Activated naive CD4-positive, alpha-beta T cell treated with Interleukin-2 at 50 U/mL for 16 hours (primary cell): ENCODE measurements at places on chromosomes 5 and 9.

- no peak for DNase-seq
Measured at GRCh38 chr9:87499424-87500017, 1.9 kb downstream of the DAPK1 start.

DNA sequence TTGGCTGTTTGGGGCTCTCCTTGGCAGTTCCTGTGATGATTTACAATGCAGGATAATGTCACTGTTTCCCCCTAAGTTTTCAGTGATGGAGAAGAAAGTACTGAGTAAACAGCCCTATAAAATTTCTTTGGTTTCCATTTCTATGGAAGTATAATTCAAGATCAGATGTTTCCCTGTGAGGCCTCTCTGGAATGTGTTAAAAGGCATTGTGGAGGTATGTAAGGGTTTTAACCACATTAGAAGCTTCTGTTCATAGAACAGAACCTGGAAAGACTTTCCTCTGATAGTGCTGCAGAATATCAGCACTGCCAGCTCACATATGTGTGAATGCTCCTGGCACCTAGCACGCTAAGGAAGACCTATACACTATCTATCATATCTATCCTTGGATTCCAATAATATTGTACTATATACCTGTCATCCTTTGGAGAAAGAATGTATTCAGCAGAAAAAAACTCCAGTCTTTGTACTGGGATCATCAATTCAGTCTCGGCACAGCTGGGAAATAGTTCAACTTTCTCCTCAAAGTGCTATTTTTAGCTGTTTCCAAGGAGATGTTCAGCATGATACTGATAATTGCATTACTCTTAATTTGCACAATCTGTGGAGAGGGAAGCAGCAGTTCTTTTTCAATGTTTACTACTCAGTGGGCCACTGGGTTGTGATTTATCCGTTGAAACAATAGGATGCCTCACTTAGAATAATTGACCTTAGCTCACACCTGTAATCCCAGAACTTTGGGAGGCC, 21.9 kb downstream of the TTC1 start:
- DNase-seq, result no peak

DNA sequence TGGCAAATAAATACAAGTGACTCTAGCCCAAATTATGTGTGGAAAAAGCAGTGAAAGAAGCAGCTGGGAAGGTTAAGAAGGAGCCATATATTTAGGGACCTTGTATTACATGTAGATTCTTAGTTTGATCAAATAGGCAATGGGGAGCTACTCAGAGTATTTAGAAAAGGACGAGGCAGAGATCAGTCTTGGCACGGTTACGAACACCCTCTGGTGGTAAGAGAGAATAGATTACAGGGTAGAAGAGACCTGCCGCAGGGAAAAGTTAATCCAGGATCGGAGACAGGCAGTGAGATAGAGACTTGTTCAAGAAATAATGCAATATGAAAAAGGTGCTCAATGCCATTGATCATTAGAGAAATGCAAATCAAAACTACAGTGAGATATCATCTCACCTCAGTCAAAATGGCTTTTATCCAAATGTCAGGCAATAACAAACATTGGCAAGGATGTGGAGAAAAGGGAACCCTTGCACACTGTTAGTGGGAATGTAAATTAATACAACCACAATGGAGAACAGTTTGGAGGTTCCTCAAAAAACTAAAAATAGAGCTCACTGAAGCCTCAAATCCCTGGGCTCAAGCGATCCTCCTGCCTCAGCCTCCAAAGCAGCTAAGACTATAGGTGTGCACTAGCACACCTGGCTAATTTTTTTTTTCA, 12.0 kb downstream of the INIP start:
- no peak for DNase-seq

- no peak for DNase-seq
Measured at GRCh38 chr9:74304598-74304997, 192.5 kb upstream of the RORB start.

- no peak for DNase-seq
Measured at GRCh38 chr9:93100276-93100636, 4.2 kb downstream of the CARD19 start.

DNA sequence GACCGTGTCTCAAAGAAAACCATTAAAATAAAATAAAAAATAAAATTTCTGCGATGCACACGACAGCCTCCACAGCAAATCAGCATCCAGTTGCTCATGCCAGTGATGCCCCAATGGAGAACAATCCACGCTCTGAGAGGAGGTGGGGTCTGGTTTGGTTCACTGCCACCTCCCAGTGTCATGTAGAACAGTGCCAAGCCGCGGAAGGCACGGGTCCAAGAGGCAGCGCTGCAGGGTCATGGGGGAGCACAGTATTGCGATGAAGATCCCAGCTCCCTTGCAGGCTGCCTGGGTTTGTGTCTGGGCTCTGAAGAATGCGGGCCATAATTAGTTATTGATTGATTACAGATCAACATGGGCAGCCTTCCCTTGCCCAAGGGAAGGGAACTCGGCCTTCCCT, 6.1 kb upstream of the CACFD1 start:
- DNase-seq, result no peak

DNA sequence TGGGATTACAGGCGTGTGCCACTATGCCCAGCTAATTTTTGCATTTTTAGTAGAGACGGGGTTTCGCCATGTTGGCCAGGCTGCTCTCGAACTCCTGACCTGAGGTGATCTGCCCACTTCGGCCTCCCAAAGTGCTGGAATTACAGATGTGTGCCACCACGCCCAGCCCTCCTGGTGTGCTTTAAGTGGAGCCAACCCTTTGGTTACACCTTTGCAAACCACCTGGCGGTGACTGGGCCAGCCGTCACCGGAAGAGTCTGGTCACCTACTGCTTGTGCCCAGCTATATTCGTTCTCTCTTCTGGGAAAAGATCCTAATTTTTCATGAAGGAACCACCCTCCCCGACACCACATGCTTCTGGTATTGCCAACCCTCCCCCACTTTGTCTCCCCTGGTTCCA, 35.9 kb downstream of the COL23A1 start:
- DNase-seq, result no peak

GRCh38 chr9:81637276-81637675, 52.1 kb downstream of the TLE1 start:
- no peak for DNase-seq

- DNase-seq, result no peak
Measured at GRCh38 chr9:118330191-118330986, 626.2 kb downstream of the TLR4 start.

- DNase-seq, result no peak
Measured at GRCh38 chr5:137221943-137222342, 277.2 kb downstream of the SPOCK1 start.

DNA sequence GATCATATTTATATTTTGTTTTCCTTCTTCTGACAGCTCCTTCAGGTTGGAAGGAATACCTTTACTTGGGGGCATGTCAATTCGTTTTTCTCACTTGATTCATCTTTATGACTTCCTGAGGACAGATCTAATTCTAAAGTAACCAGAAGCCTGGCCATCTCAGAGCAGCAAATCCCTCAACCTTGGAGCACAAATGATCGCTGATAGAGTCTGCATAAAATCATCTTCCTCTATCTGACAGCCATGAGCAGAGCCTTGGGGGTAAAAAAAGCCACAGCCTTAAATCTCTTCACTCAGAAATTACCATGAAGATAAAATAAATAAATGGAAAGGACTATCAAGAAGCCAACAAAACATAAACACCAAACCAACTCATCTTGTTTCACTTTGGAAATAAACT, 325.8 kb downstream of the PRR16 start:
- DNase-seq, result no peak

DNA sequence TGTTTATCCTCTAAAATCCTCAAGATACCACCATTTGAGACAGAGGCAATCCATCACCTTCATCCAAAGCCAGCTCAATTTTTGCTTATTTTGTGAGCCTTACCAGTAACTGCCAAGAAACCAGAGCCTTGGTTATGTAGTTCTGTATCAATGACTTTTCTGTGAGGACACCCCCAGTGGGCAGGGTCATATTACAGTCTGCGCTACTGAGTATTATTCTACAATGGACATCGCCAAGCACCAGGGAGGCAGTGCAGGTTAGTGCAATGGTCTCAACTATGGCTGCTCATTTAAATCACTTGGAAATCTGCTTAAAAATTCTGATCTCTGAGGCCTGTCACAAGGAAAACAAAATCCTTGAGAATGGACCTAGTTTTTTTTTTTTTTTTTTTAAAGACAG, 90.5 kb upstream of the NIPAL4 start:
- DNase-seq, result no peak

DNA sequence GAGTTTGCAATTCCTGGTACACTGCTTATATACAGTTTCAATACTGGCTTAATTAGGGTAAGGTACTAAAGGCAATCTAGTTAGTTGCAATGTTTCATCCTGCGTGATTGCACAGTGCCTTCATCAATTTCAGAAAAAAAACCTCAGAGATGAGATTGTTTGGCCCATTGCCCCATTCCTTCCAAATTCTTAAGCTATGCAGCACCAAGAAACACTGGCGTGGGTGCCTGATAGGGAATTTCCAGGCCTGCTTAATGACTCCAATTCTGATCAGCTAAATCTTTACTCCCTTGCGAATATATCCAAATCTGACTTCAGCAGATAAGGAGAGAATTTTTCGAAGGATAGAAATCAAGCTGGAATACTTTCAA, 35.9 kb upstream of the GAS1 start:
- DNase-seq, result no peak

GRCh38 chr5:169393907-169394306, 93.0 kb upstream of the SLIT3 start:
- DNase-seq, result no peak

- no peak for DNase-seq
Measured at GRCh38 chr5:172170251-172170701, 17.7 kb downstream of the STK10 start.

DNA sequence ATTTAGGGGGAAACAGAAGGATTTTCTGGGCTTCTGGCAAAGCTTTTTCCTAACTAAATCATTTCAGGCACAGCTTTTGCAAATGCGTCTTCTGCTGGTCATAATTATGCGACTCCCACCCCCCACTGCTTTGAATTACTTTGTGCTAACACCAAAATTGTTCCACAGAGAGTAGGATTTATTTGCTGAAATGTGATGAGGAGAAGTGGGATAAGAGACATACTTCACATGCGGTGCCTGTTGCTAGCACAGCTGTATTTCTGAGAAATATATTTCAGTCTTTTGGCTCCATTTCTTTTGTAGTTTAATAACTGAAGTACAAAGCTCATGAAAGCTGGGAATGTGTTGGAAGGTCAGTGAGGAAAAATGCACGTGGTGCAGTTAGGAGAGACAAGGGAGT, 83.2 kb upstream of the TAS2R1 start:
- DNase-seq, result no peak

DNA sequence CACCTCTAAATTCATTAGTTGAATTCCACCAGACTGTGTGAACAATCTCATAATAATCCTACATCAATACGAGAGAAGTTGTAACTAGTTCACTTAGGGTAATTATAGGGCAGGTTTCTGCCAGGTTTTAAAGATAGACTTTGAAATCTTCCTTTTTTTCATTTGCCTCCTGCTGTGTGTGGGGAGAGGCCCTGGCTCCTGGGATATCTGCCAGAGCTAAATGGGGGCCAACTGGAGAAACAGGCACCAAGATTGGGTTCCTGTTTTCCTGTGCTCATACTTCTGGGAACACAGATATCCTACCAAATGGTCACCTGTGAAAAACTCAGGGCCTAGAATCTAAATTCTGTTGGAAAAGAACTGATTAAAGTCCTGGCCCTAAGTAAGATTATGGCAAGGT, 42.3 kb downstream of the SH3RF2 start:
- no peak for DNase-seq

DNA sequence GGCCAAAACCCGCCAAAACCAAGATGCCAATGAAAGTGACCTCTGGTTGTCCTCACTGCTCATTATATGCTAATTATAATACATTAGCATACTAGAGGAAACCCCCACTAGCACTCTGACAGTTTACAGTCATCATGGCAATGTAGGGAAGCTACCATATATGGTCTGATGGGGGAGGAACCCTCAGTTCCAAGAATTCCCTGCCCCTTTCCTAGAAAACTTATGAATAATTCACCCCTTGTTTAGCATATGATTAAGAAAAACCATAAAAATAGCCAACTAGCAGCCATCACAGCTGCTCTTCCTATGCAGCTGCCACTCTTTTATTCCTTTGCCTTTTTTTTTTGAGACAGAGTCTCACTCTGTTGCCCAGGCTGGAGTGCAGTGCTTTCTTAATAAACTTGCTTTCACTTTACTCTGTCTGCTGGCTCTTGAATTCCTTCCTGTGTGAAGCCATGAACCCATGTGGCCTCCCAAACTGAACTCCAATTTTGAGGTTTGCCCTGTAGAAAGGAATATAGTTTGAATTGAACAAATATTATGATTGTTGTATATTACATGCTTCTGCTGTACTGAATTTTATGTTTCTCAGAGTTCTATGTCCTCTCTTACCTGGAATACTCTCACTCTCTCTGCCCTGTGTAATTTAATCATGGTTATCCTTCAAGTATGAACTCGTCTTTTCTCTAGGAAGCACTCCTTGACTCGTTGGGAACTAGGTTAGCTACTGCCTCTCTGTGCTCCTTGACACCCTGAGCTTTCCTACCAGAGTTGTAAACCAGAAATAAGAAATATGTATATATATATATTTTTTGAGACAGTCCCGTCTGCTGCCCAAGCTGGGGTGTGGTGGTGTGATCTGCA, 59.8 kb downstream of the KIAA1958 start:
- no peak for DNase-seq

GRCh38 chr9:5592231-5592630, 36.7 kb upstream of the RIC1 start:
- DNase-seq, result no peak

DNA sequence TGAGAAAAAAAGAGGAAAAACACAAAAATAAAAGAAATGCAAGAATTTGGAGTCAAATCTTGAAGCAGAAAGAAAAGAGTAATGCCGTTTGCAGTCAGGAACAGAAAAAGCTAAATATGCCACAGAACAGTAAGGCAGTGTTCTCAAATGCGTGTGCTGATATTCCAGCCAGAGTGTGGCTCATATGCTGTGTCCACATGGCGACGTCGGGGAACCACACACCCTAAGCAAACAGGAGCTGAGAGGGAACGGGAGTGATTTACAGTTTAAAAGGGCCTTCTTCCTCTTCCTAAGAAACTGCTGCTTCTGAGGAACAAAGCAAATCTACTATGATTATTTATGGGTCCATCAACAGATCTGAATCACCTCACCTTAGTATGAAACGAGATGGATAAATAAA, 42.7 kb downstream of the DDX31 start:
- DNase-seq, result no peak

GRCh38 chr9:135787776-135788575, 86.0 kb downstream of the KCNT1 start:
- no peak for DNase-seq

DNA sequence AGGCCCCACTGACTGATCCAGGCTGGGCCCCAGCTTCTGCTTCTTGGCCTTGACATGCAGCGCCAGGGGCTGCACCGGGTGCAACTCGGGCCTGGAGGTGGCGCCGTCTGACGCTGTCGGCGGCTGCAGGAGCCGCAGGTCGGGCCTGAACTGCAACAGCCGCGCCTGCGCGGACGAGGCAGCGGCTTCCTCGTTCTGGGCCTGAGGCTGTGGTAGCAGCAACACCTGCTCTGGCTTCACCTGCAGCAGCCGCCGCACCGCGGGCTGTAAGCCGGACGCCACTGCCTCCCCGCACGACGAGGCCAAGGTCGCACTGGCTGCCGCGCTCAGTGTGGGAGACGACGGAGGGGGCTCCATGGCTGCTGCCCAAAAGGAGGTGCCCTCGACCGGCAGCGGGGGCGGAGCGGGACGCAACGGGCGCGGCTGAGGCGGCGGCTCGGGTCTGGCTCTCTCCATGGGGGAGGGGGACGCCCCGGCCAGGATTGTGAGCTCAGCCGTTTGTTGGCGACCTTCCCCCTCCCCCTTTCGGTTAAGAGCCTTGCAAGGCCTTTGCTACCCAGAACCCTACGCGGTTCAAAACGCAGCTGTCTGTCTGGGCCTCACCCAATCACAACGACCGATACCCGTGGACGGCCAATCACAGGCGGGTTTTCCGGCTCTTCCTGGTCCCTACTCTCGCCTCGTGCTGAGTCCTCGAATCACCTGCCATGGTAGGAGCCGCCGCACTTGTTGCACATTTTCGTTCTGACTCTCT, 438 bp downstream of the SOX30 start:
- peak; percentile 86 for DNase-seq
